ENCODE measurements at places on chromosomes 2 and 18.

- no peak for DNase-seq
Observed at GRCh38 chr2:163681745-163682144, 54.1 kb downstream of the FIGN start.

GRCh38 chr2:68849579-68850030 is 21.6 kb downstream of the BMP10 start:
- DNase-seq, result no peak

DNA sequence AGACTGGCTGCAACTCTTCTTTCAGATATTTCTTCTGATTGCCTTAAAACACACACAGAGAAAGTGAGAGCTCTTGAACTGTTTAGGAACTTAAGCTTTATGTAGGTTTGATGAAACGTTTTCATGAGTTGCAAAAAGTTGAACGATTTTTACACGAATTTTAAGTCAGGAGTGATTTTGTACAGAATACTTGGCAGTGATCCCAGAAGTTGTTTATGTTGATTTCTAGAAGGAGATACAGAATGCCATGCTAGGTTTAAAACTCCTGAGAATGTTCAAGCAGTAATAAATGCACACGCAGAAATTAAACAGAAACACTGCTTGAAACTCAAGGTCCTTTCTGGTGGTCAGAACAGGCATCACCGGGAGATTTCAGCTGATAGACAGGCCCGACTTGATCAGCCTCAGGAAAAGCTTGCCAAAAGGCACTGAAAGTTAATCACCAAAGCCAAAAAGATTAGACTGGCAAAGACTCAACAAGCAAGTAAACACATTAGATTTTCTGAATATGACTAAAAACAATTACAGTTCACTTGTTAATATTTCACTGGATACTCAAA is 123.1 kb downstream of the SOCS6 start:
- no peak for DNase-seq

DNA sequence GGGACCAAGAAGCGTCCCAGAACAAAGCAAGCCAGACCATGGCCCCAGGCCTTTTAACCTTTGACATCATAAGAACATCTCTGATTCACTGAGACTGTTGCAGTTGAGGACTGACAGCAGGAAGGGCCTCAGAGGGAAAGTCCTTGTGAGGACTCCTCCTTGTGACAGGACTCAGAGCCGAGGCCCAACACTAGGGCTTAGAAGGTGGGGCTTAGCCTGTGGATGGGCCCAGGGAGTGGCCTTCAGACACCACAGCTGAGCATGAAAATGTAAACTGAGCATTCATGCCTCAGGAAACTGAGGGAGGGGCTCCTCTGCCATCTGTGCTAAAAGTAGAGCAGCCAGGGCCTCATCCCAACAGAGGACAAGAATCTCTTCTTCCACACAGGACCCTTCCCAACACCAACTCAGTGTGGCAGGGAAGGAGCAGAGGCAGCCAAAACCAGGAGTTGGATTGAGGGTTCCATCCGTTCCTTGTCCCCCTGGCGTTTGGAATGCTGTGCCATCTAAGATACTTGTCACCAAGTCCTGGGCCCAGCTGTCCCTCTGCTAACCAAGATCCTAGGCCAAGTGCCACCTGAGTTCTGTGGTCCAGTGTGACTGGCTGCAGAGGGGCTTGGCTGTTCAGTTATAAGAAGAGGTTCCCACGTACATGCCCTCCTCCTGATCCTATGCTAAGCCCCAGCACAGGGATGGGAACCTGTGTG is 37.5 kb upstream of the CAB39 start:
- DNase-seq, result no peak

DNA sequence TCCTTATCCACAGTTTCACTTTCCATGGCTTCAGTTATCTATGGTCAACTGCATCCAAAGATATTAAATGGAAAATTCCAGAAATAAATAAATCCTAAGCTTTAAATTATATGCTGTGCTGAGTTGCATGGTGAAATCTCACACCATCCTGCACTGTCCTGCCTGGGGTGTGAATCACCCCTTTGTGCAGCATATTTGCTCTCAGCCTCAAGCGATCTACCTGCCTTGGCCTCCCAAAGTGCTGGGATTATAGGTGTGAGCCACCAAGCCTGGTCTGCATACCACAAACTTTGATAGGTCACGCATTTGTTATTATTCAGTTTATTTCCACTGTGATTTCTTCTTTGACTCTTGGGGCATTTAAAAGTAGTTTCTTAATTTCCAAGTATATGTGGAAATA is 117.2 kb downstream of the SPIRE1 start:
- DNase-seq, result no peak

DNA sequence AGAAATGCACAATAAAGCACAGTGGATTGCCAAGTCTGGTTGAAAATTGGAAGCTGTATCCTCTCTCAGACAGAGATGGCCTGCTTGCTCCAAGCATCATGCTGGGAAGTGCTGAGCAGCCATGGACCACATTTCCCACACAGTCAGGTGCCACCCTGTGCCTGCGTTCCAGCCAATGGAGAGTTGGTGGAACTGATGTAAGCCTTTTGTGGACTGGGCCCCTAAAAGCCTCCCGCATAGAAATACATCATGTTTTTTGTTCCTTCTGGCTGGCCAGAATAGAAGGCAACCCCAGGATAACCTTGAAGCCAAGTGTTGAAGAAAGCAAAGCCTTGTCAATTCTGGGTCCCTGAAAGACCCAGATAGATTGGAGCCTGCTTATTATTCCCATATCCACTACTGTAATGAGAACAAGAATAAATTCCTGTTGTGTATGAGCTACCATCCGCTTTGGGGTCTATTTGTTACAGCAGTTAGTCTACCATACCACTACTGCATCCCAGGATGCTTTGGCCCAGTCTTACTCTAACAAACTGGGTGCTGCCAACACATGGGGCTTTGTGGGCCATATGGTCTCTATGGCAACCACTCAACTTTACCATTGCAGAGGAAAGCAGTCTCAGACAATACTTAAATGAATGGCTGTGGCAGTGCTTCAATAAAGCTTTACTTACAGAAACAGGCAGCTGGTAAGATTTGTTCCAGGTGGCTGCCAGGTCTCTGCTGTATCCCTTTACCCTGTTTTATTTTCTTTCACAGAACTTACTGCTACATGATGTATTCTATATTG is 65.4 kb downstream of the POLE4 start:
- no peak for DNase-seq

- DNase-seq, result no peak
Observed at GRCh38 chr18:42828881-42829280, 286.6 kb downstream of the RIT2 start.

DNA sequence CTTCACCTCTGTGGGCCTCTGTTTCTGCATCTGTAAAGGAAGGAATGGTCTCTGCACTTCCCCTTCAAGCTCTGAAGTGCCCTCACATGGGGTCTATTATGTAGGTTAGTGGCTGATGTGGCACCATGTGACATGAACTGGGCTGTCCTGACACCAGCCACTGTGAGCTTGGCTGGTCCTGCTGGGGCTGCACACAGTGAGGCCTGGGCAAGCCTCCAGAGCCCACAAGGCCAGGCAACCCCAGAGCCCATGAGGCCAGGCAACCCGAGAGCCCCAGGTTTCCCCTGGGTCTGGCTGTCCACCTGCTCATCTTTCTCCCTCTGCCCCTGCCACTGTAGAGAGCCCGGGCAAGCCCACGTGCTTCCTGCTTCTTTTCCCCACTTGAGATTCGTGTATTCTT is 150.1 kb upstream of the SMAD2 start:
- no peak for DNase-seq

DNA sequence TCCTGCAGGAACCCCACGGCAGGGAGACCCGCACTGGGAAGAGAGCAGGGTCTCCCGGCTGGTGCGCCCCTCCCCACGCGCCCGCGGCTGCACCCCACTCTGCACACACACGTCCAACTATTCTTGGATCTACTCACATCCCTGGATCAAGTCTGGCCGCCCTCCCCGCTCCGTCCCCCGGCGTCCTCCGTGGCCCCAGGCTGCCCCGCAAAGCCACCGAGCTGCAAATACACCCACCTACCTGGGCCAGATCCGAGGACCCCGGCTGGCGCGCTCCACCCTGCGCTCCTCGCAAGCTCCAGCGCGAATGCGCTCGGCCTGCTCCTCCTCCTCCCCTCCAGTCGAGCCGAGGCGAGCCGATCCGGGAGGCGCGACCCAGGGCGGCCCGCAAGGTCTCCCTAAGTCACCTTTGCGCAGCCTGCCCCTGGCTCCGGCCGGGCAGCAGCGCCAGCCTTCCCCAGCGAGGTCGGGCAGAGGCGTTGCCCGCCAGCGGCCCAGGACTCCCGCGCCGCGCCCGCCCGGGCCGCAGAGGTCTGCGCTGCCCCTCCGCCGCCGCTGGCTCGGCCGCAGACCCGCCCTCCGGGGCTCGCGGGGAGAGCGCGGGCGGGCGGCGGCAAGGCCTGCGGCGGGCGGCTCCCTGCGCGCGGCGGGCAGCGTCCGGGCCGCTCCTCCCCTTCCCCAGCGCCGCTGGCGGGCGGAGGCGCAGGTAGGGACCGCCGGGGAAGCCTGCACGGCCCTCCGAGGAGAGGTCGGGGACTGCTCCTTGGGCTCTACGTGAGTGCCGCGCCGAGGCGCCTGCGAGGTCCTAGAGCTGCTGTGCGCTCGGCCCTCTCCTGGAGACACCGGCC is 126.0 kb downstream of the OSBPL1A start:
- DNase-seq, result peak; percentile 65

- no peak for DNase-seq
Observed at GRCh38 chr2:216574046-216574445, 59.2 kb upstream of the IGFBP2 start.

GRCh38 chr2:70709275-70710037 is 58.5 kb downstream of the ADD2 start:
- no peak for DNase-seq

DNA sequence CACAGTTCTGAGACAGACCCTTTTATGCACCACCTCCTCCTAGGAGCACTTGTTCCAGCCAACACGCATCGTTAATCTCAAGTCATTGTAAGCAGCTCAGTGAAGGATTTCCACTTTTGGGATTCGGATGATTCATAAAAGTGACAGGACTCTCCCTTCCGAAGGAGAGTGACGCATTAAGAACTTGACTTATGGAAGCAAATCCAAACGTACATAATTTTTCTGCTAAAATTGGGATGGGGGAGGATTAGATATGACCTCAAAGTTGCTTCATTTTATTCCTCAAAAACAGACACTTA is 165.7 kb downstream of the TWIST2 start:
- DNase-seq, result no peak

DNA sequence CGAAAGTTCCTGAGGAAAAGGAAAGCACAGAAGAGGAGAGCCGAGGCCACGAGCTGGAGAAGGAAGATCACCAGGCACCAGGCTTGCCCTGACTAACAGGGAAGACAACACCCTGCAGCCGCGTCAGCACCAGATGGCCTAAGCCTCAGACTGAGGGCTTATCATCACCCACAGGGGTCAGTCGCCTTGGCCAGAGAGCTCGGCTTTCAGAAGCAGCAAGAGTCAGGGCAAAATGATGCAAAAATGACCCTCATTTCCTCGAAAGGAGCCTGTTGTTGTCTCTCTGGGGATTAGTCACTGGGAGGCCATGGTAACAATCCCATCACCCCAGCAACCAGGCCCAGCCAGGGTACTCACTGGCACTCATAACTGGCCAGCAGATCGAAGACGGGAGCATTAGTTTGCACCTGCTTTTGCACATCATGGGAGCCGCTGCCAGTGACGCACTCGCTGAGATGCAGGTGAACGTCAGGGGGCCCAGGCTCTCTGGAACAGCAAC is 42.7 kb upstream of the ZFP36L2 start:
- no peak for DNase-seq

DNA sequence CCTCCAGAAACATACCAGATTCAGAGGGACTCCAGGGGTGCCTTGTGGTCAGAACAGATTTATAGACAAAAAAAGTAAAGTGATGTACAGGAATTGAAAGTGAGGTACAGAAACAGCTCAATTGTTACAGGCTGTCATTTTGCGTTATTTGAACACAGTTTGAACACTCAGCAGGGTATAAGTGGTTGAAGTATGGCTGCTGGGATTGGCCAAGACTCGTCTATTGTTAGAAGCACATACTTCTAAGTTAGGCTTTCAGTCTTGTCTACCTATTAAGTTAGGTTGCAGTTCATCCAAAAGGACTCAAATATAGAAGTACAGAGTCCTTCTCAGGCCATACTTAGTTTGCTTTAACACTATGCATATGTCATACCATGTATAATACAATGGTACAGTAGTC is 21.0 kb upstream of the GRB14 start:
- no peak for DNase-seq

Measured in RKO (cell line).